ENCODE measurements at places on chromosomes 2 and 18.
A peak's percentile ranks its signal among the peaks of the same experiment; 100 is the strongest.

DNA sequence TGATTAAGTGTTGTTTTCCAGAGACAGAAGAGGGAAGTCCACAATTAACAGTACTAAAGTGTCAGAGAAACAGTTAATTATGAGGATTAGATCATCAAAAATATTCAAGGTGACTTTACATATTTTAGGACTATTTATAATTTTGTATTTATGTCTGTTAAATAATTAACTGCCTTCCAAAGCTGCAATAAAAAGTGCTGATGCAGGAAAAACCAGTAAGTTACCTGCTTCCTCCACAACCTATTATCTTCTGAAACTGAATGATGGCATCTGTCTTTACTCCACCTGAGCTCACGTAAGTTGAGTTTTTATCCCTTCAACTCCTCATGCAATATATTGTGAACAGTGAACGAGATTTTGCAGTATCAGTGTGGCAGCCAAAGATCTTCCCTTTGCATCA, 570.7 kb downstream of the THSD7B start:
- DNase-seq, result no peak

GRCh38 chr2:102147935-102148334, 5.4 kb downstream of the IL1R1 start:
- DNase-seq, result peak; percentile 77

- DNase-seq, result no peak
Observed at GRCh38 chr2:236240228-236240990, 23.8 kb downstream of the ASB18 start.

DNA sequence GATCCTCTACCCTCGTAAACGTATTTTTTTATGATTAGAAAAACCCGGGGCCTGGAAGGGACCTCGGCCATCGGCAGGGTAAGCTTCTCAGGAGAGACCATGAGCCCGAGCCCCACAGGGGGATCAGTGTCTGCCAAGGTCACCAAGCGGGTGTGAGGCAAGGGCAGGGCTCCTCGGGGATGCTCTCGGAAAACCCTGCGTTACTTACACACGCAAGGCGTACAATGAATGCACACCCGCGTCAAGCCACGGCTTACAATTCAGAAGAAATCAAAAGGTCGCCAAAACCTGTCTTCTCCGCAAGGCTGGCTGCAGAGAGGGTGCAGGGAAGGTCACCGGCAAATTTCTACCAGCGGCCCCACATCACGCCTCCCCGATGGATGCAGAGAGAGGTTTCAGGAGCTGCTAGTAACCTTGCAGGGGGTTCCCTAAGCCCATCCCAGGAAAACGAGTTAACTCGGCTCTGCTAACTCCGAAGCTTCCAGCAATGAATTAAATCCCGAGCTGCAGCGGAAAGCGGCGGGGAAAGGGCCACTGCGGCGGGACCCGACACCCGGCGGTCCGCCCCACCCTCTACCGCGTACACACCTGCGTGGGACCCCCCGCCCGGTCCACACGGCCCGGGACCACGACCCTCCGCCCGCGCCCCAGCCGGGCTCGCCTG, 638 bp downstream of the ST3GAL5 start:
- DNase-seq, result peak; percentile 38

GRCh38 chr2:201233812-201234662, 26.3 kb upstream of the CASP8 start:
- peak; percentile 34 for DNase-seq

GRCh38 chr2:174062934-174063333, 97.8 kb upstream of the SP3 start:
- DNase-seq, result no peak

GRCh38 chr2:33598561-33599174, 431 bp downstream of the FAM98A start:
- DNase-seq, result peak; percentile 75

DNA sequence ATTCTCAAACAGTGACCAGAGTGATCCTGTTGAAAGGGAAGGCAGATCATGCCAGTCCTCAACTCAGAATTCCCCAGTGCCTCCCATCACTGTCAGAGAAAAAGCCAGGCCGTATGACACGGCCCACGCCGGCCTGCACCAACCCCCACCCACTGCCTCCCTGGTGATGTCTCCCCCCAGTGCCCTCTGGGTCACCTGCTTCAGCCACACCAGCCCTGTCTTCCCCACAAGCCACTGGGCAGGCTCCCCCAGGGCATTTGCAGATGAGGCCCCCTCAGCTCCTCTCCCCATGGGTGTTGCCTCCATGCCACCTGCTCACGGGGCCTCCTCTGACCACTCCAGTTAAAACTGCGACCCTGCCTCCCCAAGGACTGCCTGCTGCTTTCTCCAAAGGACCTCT, 169.8 kb downstream of the SH3RF3 start:
- no peak for DNase-seq

GRCh38 chr2:69588403-69588802, 55.1 kb downstream of the AAK1 start:
- peak; percentile 45 for DNase-seq

DNA sequence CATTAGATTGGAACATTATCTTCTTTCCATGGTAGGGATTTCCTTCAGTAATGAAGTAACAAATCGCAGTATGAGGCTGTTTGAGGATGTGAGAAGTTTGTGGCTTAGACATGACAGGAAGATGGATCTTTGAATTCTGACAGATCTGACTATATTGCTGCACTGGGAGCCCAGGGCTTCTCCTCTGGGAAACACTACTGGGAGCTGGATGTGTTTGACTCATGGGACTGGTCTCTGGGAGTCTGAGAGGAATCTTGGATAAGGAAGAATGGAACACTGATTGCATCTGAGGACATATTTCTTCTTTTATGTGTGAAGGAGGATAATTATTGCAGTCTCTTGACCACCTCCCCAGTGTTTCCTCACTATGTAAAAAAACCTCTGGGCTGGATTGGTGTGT, 77.2 kb upstream of the ST6GAL2 start:
- no peak for DNase-seq
